Substantia nigra (tissue), 51 donors: ENCODE measurements at places on chromosomes 6 and 20.

DNA sequence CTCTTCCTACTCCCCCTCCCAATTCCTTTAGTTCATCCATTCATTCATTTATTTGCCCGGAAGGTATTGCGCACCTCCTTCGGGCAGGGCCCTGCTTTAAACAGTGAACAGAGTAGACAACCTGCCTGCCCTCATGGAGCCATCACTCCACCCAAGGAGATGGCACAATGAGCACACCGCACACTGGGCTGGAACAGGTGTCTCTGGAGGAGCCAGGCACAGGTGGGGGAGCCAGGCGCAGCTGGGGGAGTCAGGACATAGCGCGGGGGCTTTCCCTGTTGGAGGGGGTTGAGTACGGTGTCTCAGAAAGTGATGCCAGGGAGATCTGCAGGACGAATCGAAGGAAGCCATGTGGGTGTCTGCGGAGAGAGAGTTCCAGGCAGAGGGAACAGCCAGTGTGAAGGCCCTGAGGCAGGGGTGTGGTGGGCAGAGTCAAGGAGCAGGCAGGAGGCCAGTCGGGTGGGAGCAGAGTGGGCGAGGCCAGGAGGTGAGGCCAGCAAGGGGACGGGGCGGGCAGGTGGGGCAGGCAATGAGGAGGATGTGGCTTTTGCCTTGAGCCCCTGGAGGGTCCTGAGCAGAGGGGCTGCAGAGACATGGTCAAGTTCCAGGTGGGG is 46.4 kb downstream of the SNAI1 start:
- DNase-seq, result no peak

- DNase-seq, result no peak
These were observed 166.1 kb upstream of the OPRM1 start for GRCh38 chr6:153872946-153873345.

DNA sequence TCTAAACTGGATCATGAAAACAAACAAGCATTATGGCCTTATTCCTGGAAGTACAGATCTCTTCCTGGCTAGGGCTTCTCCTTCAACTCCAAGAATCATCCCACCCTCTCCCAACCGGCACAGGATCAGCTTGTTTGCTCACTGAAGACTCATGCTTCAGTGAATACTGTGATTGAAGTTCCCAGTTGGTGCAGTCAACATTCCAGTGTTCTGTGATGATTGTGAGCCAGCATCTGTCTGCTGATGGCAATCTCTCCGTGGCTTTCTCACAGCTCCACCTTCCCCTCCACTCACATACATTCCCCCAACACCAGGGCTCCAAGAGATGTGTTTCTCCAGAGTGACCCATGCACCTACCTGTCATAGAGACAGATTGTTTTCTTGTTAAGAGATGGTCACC is 421.3 kb upstream of the BTBD3 start:
- DNase-seq, result no peak

DNA sequence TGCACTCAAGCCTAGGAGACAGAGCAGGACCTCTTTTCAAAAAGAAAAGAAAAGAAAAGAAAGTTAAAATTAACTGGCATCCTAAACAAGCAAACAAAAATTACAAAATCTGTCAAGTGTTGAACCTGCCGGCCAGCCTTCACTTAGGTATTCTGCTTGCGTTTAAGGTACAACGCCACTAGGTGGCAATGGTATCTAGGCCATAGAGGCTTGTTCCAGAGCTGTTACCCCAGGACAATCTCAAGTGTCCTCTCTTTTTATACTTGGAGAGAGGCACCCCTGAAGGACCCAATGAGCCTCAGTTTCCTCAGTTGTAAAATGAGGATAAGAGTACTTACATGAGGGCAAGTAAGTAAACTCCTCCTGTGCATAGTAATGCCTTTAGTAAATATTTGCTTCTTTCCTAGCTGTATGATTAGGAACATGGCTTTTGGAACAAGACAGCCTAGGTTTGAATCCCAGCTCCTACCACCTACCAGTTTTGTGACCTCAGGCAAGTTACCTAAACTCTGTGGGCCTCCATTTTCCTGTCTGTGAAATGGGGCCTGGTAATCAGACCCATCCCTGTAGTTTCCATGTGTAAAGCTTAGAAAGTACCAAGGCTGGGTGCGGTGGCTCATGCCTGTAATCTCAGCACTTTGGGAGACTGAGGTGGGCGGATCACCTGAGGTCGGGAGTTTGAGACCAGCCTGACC is 5.8 kb upstream of the PACSIN1 start:
- no peak for DNase-seq

DNA sequence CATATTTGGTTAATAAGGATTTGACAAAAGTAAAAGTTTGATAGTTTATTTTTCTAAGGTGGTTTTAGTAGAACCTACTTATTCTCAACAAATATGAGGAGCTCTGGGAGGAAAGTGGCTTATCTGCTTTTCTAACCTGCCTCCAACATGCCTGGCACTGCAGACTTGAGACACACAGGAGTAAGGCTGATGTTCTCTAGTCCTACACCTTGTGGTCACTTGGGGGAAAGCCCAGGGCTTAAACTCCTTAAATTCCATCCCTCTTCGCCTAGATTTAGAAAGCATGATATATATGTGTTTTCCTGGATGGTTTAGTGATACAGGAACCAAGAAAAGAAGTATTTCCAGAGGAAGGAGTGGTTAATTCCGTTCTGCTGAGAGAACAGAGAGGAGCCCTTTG is 39.9 kb upstream of the SAMD5 start:
- DNase-seq, result no peak

DNA sequence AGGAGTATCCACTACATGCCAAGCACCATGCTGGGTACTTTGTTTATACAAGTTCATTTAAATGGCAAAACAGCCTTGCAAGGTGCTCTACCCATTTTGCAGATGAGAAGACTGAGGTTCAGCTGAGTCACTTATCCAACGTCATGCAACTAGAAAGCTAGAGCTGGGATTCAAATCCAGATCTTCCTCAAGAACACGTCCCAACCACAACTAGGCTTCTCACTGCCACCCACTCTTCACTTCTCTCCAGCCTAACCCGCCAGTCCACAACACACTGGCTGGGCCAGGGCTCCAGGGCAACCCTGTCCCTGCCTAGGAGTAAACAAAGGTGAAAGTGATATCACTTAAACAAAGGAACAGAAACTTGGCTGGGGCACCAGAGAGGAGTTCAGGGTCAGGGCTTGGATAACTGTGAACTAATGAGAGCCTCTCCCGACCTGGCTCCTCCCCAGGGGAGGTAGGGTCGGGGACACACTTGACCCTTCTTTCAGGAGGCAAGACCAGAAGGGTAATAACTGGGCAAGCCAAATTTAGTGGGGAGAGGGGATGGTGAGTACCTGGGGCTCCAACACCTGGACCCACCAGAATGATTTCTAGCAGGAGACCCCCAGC is 7.9 kb downstream of the SDC4 start:
- DNase-seq, result no peak

- DNase-seq, result no peak
These were observed 21.3 kb downstream of the RNF217 start for GRCh38 chr6:124983383-124984083.

DNA sequence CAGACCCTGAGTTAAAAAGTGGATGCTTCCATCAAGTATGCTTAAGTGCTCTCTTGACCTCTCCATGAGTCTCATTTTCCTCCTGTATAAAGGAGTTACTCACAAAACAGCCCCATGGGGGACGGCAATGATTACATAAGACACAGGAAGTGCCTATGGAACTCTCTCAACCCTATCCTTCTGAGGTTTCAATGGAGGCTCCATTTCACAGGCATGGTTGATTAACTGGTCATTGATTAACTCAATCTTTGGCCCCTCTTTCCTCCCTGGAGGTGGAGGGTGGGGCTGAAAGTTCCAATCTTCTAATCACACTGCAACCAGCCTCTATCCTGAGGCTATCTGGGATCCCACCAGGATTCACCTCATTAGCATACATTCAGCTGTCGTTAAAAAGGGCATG is 29.3 kb downstream of the CST8 start:
- DNase-seq, result no peak

DNA sequence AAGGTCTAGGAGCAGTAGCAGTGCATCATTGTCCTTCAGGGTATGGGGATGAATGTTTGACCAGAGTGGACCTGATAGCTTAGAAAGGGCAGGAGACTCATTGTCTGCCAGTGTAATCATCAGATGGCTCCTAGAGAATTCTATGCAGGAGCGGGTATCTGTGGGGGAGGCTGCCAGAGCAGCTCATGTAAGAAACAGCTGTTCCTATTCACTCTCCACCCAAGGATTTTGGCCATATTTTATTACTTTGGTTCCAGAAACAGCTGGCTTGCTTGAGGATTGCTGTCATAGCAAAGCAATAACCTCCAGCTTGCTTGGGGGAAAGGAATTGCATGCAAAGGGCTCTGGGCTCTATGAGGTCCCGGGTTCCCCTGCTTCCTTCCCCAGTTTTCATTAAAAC is 44.1 kb downstream of the RALY start:
- no peak for DNase-seq

- DNase-seq, result no peak
These were observed 43.7 kb downstream of the HDGFL1 start for GRCh38 chr6:22613051-22613450.

DNA sequence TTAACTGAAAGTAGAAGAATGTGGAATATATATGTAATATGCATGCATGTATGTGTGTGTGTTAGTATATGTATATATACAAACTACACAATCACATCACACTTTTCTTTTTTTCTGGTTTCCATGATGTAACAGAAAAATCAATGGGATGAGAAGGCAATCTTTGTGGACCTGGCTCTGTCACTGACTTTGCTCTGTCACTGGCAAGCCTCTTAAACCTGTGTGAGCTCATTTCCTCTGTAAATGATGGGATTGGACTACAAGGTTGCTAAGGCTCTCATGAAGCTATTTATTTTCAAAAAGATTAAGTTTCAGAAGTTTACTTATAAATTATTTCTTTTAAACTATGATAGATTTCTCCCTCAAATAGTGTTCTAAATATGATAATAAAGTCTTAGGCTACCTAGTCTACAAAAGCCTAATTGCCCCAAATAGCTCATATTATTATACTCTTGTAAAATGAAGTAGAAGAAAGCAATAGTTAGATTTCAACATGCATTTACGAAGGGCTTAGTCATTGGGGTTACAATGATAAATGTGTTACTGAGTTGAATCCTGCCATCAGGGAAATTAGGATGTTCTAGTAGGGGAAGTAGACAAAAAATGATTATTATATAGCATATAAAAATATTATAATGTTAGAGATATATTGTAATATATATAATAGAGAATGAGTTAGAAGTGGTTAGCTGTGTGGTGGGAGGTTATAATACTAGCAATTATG is 129.3 kb downstream of the AFG1L start:
- no peak for DNase-seq

DNA sequence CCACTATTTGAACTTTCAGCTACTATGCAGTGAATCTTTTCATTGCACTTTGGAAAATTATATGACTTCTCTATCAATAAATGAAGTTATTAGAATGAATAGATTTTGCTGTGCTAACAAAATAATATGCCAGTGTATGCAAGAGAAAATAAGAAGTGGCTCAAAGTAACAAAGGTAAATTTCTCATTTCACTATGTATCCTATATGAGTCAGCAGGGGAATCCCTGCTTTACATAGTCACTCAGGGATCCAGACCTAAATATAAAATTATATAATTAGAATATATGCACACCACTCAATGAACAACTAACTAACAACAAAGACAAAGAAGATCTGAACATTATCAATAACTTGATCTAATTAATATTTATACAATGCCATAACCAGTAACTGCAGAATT is 390.8 kb upstream of the IRAK1BP1 start:
- DNase-seq, result no peak

GRCh38 chr20:64106435-64106961 is 867 bp downstream of the NPBWR2 start:
- no peak for DNase-seq

- no peak for DNase-seq
These were observed 201.0 kb downstream of the LRFN2 start for GRCh38 chr6:40386200-40386599.

DNA sequence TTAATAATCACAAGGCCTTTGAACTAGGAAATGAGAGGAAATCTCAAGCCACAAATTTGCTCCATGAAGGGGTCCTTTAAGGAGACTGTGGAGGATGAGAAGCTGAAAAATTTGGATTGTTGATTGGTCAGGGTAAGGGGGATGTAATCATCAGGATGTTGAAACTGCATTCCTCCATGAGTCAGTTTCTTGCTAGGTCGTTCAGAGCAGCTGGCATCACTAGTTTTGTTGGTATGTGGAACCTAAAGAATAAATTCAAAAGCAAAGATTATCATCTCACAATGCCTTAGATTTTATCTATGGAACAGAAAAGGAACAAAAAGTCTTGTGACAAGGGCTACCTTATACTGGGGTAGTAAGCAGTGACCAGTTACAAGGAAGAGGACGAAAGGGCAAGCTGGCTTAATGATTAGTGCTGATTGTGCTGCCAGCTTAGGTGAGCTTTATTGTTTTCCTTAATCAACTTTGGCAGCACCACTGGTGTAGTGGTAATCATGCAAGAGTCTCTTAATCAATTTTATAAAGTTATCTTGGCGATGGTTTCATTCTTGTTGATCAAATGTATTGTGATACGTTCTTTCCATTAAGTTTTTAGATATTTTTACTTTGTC is 36.6 kb downstream of the CRISP2 start:
- no peak for DNase-seq

- DNase-seq, result no peak
These were observed 165.7 kb upstream of the PTPRK start for GRCh38 chr6:128686084-128686483.

DNA sequence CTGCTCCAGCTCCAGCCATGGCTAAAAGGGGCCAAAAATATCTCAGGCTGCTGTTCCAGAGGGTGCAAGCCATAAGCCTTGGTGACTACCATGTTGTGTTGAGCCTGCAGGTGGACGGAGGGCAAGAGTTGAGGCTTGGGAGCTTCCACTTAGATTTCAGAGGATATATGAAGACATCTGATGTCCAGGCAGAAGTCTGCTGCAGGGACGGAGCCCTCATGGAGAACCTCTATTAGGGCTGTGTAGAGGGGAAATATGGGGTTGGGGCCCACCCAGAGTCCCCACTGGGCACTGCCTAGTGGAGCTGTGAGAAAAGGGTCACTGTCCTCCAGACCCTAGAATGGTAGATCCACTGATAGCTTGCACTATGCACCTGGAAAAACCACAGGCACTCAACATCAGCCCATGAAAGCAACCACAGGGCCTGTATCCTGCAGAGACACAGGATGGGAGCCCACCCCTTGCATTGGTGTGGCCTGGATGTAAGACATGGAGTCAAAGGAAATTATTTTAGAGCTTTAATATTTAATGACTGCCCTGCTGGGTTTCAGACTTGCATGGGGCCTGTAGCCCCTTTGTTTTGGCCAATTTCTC is 70.5 kb downstream of the NINL start:
- DNase-seq, result no peak

GRCh38 chr20:35953387-35954199 is 709 bp downstream of the SCAND1 start:
- no peak for DNase-seq

- DNase-seq, result no peak
These were observed 37.5 kb downstream of the DLGAP4 start for GRCh38 chr20:36343641-36344040.

- no peak for DNase-seq
These were observed 2.8 kb downstream of the RPS6KA2 start for GRCh38 chr6:166624275-166624674.
